NCI-H1105 treated with DMSO at 0.1 percent for 48 hours (cell line): ENCODE measurements at places on chromosomes 13 and 19.

GRCh38 chr13:113980489-113981064 is 6.7 kb upstream of the C13orf46 start:
- no peak for DNase-seq

DNA sequence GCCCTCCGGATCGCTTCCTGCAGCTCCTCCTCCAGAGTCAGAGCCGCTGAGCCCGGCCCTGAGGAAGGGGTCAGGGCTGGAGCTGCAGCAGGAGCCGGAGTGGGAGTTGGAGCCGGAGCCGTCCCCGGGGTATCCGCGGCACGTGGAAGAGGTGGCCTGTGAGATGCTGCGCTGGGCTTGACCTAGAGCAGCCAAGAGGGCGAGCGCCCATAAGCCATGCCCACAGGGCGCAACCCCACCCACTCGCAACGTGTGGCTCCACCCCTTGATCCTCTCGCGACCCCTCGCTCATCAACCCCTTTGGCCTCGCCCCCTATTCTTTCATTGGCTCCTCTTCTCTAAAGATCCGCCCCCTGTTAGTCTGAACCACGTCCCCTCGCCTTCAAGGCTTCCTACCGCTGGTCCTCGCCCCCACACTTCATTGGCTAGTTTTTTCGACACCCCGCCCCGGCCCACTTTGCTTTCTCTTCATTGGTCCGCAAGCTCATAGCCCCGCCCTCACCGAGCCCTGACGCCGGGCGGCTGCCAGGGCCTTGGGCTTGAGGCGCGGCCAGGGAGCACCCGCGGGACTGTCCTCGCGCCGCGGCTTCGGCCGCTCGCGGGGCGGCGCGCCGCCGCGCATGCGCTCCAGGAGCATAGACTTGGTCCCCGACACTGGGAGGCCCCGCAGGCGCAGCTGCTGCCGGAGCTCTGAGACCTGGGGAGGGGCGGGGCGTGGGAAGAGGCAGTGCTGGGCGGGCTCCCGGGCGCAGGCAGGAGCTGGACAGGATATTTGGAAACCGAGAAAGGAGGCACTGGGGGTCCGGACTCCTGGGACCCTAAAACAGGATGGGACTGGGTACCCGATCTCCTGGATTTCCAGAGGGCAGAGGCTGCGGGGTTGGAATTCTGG is 5.4 kb downstream of the MAMSTR start:
- DNase-seq = peak; percentile 99

DNA sequence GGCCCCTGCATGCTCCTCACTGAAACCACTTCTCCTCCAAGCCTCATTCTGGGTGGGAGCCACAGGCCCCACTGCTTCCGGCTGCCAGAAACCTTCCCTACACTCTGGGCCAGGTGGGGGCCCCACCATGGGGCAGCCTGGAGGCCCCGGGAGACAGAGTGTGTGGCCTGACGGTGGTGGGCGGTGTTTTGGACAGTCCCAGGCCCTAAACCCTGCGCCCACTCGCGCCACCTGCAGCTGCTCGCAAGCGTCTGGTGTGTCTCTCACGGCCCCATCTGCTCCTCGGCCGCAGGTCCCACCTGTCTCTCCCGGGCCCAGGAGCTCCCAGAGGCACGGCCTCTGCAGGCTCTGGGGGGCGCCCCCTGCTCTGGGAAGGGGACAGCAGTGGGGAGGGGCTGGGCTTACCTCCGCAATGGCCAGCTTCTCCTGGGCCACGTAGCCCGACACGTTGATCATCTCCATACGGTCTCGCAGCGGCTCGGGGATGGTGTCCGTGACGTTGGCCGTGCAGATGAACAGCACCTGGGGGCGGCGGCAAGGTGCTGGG is 5.6 kb downstream of the RPL36 start:
- DNase-seq = no peak

- no peak for DNase-seq
These were observed 104.2 kb downstream of the ITGBL1 start for GRCh38 chr13:101556676-101557123.

DNA sequence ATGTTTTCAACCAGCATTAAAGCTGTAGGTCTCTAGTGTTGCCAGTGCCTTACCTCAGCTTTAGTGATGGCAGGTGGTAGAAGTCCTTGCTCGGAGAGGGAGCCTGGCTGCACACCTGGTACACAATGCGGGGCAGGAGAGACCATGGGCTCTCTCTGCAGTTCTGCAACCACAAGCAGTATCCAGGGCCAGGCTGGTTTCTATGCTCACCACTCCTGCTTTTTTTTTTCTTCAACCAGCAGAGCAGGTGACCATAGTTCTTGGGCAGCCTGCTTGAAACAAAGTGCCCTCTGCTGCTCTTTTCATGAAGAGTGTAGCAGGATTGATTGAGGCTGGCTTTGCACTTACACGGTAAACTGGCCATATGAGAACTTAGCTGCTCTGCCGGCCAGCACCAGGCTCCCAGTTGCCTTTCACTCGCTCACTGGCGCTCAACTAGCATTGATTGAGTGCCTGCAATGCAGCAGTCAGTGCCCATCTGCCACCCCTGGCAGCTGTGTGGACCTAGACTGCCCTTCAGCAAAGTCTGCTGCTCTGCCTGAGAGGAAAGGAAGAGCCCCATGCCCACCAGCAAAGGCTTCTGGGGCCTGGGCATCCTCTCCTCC is 4.4 kb upstream of the CHAMP1 start:
- DNase-seq = no peak

GRCh38 chr13:77494226-77494625 is 41.3 kb upstream of the SCEL start:
- no peak for DNase-seq
